Hair follicle dermal papilla cell (primary cell): ENCODE measurements at places on chromosomes 7 and 10. TPM values are rescaled to one million over a fixed set of nuclear protein-coding genes. Genes with fewer than 3 reads are reported as not detected.

Gene SORCS1
- total RNA-seq = not detected in 2 replicates

Gene COBL
- not detected in 2 replicates for total RNA-seq

Gene RTKN2
- total RNA-seq = 0.61 and 0.65 TPM in 2 replicates

Gene FFAR4
- total RNA-seq = not detected in 2 replicates

Gene TMEM236
- total RNA-seq = 0.16 TPM in 1 of 2 replicates, not detected in the other

Gene SLC18A3
- not detected in 2 replicates for total RNA-seq

Gene NSUN5
- total RNA-seq = 16.6 and 20.3 TPM in 2 replicates

Gene IFIT1B
- under 0.01 TPM in 1 of 2 replicates, not detected in the other for total RNA-seq

Gene HMX3
- not detected in 2 replicates for total RNA-seq

Gene SLC26A5
- not detected in 2 replicates for total RNA-seq

Gene C10orf62
- total RNA-seq = 0.49 TPM in 1 of 2 replicates, not detected in the other

Gene SNX10
- total RNA-seq = not detected in 2 replicates

Gene MLXIPL
- not detected in 2 replicates for total RNA-seq

Gene CELF2
- total RNA-seq = 24.7 and 26.1 TPM in 2 replicates

Gene ADIRF
- total RNA-seq = 10.4 and 24.4 TPM in 2 replicates

Gene KLLN
- 0.85 and 0.97 TPM in 2 replicates for total RNA-seq

Gene SPDYE11
- total RNA-seq = not detected in 2 replicates

Gene NRBF2
- total RNA-seq = 27.3 and 28.7 TPM in 2 replicates

Gene BCCIP
- total RNA-seq = 21.6 and 24.9 TPM in 2 replicates

Gene PVRIG
- not detected in 2 replicates for total RNA-seq

Gene LRRC61
- 0.24 and 0.97 TPM in 2 replicates for total RNA-seq

Gene CNPY1
- total RNA-seq = not detected in 2 replicates

Gene FXYD4
- not detected in 2 replicates for total RNA-seq
